Stimulated activated CD8-positive, alpha-beta memory T cell treated with anti-CD3 and anti-CD28 coated beads, Interleukin-7, amount 100 ng/mL, for 4 hours (primary cell): ENCODE measurements at places on chromosomes 1 and 21.

GRCh38 chr1:15210651-15211375, 36.2 kb upstream of the FHAD1 start:
- DNase-seq, result no peak

DNA sequence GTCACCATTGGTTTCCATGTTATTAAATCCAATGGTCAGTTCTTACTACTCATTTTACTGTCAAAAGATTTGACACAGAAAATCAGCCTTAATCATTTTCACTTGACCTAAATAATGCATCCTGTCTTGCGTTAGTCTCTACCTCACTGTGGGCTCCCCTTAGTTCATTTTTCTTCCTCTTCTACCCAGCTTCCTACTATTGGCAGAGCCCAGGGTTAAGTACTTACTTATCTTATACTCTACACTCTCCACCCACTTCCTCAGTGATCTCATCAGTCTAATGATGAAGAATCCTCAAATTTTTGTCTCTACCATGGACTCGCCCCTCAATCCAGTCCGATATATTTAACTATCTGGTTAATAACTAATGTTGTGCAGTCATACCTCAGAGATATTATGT, 735.9 kb downstream of the KCNT2 start:
- no peak for DNase-seq

DNA sequence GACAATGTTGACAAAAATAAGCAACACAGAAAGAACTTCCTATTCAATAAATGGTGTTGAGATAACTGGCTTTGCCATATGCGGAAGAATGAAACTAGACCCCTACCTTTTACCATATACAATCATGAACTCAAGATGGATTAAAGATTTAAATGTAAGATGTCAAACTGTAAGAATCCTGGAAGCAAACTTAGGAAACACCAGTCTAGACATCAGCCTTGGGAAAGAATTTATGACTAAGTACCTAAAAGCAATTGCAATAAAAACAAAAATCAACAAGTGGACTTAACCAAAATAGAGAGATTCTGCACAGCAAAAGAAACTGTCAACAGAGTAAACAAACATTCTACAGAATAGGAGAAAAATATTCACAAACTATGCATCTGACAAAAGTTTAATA, 16.1 kb upstream of the CLDN8 start:
- DNase-seq, result no peak

DNA sequence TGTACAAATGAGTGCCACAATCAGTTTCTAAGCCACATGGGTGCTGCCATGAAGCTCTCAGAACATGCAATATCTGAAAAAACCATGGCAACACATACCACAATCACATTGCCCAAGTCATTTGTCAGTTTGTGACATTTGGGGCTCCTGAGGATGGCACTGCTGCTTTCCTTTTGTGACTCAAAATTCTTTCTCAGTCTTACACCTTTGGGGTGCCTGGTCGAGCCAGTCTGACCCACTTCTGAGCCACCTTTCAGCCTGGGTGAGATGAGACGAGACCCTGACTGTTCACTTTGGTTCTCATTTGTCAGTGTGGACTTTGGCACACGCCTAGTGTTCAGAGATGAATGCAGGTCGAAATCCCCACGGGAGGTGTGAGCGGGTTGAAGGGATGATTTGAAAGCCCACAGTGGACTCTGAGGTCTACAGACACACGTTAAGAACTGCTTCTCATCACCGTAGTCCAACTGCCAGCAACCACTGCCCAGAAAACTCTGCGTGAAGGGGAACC, 8.0 kb downstream of the BATF3 start:
- no peak for DNase-seq

DNA sequence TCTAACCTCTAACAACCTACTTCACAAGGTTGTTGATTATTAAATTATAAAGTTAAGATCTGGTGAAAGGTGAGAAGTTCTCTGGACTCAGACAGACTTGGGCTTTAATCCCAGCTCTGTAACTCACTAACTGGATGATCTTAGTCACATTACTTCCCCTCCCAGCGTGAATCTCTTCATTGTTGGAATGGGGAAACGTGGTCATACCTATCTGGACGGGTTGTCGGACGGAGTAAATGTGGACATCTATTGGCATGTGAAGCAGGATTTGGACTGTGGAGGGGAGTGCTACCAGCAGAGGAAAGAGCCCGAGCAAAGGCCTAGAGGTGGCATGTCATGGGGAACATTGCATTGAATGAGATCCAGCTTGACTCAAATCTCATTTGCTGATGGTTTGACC, 45.1 kb upstream of the RPL11 start:
- no peak for DNase-seq

- no peak for DNase-seq
Measured at GRCh38 chr21:39029086-39029755, 154.0 kb downstream of the PSMG1 start.

DNA sequence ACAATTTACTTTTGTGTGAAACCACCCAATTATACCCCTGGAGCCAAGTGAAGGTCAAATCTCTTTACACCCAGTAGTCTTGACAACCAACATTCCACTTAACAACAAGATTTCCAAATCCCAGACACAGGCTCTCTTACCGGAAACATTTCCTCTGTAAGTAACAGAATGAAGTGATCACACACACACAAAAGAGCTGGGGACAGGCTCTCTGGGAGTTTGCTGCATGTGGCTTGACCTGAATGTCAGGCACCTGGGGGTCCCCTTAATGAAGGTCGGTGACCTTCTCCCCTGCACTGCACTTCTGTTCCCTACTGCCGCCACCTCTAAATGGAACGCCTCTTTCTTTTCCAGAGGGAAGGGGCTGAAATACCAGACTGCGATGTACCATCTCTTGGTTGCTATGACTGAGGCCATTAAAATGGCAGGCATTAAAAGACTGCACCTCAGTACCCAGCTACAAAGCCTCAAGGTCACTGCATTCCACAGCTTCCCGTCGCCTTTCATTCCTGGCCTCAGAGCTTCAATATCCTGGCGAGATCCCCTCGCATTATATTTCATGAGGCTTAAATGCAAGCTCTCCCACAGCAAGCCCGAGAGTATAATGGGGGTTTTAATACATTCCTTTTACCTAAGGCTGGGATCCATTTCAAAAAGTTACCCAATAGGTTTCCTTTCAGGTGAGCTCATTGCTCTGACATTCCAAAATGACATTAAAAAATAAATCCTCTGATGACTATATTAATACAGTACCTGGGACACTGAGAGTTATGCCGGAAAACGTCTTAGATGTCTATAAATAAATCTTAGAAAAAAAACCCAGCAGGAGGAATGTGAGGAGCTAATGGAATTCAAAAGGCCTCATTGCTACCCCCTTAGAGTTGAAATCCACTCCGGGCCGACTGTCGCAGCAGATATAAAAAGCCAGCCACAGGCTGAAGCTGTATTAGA, 90.9 kb upstream of the DIRAS3 start:
- DNase-seq, result no peak

GRCh38 chr1:82032068-82032467, 231.3 kb downstream of the ADGRL2 start:
- DNase-seq, result no peak

- no peak for DNase-seq
Measured at GRCh38 chr1:24635195-24635843, 7.8 kb upstream of the SRRM1 start.

GRCh38 chr1:57467830-57468229, 44.0 kb upstream of the DAB1 start:
- no peak for DNase-seq

- no peak for DNase-seq
Measured at GRCh38 chr1:202812176-202813026, 1.6 kb downstream of the PCAT6 start.

DNA sequence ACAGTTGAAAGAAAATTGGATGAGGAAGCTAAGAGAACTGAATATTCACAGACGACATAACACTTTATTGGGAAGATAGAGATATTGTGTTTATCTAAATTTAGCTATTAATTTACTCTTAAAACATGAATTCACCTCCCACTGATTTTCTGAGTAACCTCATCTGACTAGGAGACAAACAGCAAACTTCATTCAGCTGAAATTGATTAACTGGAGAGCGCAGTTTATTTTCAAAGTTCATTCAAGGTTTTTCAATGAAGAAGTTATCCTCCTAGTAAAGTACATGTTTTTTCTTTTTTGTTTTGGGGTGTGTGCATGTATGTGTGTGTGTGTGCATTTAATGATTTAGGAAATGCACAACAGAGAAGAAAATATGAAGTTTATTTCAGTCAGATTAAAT, 215.0 kb downstream of the KCNT2 start:
- DNase-seq, result no peak

DNA sequence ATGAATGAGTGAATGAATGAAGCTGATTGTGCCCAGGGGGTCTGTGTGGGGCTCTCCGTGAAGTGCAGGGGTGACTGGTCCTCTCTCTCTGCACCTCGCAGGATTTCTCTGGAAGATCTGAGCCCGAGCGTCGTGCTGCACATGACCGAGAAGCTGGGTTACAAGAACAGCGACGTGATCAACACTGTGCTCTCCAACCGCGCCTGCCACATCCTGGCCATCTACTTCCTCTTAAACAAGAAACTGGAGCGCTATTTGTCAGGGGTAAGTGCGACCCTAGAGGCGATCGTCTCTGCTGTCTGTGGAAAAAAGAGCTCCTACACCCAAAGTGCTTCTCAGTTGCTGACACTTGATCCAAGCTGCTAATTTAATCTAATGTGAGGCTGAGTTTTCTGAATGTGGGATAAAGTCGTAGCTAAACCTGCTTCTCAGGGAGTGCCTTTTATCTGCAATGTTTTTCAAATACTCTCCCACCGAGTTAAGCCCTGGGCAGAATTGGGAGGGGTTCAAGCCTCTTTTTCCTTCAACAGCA, 101.7 kb downstream of the HUNK start:
- no peak for DNase-seq

DNA sequence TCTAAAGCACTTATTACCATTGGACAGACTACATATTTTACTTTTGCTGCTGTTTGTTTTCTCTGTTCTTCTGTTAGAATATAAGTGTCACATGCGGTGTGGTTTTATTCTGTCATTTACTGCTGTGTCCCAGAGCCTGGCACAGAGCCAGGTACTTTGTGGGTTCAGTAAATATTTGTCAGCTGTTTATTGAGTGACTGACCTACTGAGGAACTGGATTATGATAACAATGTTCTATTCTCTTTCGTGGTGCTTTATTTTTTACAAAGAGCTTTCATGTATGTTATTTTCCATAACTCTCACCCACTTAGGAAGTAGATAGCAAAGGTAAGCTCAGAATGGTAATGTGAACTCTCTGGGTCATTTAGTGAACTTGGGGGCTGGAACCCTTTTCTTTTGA, 118.8 kb downstream of the RWDD3 start:
- DNase-seq, result no peak

DNA sequence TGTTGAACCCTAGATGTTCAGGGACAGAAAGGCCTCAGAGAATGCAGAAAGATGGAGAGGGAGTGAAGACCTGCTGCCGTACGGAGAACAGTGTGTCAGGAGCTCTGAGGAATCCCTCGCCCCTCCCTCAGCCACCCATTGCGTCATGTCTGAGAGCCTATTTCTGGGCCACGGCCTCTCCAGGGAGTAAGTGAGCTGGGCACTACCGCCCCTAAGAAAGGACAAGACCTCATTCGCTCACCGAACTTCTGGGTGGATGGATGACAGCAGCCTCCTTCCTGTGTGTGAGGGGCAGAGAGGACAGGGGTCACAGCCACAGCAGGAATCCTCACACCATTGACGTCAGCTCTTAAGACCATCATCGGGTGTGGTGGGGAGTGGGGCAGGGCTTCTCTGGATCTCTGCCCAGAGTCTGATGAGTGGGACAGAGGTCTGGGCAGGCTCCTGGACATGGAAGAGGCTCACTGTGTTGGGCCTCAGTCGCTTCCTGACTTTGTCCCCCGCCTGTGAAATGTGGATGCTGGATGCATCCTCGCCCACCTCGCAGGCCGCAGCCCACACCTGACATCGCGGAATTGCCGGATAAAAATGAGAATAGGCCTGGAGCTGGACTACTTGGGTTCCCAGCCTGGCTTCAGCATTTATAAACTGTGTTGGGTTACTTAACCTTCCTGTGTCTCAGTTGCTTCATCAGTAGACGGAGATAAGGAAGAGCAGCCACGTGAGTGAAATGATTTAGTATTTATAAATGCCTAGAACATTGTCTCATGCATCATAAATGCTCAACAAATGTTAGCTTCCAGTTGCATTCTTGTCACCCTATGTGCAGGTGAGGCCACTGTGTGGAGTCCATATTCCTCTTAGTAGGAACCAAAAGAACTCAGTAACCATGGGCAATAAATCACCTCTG, 238.6 kb downstream of the TRABD2B start:
- DNase-seq, result no peak

DNA sequence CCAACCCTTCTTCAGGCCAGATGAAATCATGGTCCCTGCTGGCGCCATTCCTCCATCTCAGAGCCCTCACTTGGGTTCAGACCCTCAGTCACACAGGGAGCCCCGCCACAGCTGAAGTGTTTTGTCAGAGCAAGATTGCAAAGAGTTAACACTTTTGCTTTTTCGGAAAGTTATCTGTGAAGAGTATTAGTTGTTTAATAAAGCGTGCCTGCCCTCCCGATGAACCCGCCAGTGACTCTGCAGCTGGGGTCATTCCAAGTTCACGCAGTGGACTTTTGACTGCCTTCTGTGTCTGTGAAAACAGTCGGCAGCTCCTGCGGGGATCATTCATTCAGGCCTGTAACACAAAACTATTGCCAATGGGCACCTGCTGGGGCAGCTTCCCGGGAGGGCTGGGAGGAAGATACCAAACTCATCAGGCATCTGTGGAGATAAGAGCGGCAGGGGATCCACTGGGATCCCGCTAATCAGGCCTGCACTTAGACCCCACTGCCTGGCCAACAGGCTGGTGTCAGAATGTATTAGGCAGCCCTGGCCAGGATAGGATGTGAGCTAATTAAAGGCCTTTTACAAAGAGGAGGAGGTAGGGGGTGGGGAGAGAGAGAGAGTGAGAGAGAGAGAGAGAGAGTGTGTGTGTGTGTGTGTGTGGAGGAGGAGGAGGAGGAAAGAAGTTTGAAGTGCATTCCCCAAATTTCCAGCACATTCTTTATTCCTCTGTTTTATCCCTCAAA, 184.5 kb downstream of the DHRS3 start:
- no peak for DNase-seq

- DNase-seq, result no peak
Measured at GRCh38 chr1:211099393-211099792, 34.6 kb downstream of the KCNH1 start.

GRCh38 chr1:108877348-108878159, 769 bp downstream of the GPSM2 start:
- DNase-seq, result no peak

GRCh38 chr1:116503546-116504307, 67.1 kb downstream of the CD58 start:
- peak; percentile 12 for DNase-seq

DNA sequence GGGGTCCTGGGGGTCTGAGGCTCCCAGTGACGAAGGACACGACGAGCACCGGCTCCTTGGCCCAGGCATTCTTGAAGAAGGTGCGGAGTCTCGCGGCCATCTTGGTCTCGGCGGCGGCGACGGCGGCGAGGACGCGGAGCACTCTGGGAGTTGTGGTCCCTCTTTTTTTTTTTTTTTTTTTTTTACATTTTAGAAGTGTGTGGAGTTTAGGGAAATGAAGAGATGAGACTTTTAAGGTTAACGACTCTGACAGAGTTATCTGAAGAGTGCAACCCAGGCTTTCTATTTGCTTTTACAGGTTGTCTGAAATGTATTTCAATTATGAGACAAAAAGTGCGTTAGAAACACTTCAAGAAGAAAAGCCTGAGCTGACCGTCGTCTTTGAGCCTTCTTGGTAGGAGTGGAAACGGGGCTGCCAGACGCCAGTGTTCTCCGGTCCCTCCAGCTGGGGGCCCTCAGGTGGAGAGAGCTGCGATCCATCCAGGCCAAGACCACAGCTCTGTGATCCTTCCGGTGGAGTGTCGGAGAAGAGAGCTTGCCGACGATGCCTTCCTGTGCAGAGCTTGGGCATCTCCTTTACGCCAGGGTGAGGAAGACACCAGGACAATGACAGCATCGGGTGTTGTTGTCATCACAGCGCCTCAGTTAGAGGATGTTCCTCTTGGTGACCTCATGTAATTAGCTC, 9.7 kb downstream of the OR2B11 start:
- peak; percentile 22 for DNase-seq
